ENCODE measurements at places on chromosomes 1 and 21.
A peak's percentile ranks its signal among the peaks of the same experiment; 100 is the strongest.

- DNase-seq, result no peak
These were observed 36.8 kb downstream of the AHDC1 start for GRCh38 chr1:27567146-27567526.

DNA sequence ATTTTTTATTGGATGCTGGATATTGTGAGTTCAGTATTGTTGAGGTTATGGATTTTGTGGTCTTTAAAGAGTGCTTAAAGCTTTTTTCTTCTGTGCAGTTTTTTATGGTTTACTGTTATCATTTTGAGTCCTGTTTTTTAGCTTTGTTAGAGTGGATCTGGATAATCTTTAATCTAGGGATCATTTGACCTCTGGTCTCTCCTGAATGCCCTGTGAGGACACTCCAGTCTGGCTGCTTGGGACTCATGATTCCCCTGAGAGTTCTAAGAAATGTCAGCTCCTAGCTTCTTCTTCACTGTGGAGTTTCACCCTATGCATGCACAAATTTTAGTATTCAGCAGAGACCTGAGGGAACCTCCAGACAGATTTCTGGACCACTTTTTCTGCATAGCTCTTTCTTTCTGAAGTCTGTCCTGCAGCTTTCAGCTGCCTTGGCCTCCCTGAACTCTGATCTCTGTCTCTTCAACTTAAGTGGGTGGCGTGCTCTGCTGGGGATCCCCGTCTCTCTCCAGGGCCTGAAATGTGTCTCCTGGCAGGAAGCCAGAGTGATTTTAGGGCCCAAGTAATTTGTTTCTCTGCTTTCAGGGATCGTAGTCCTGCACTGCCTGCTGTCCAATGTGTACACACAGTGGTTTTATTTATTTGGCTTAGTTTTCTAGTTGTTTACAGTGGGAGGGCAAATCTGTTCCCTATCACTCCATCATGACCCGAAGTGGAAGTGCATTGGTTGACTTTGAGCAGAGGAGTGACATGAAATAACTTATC, 14.7 kb downstream of the PEX14 start:
- DNase-seq, result no peak

- DNase-seq, result no peak
These were observed 32.2 kb downstream of the PSEN2 start for GRCh38 chr1:226902601-226903000.

- no peak for DNase-seq
These were observed 119.0 kb downstream of the PDE4B start for GRCh38 chr1:65911679-65912078.

DNA sequence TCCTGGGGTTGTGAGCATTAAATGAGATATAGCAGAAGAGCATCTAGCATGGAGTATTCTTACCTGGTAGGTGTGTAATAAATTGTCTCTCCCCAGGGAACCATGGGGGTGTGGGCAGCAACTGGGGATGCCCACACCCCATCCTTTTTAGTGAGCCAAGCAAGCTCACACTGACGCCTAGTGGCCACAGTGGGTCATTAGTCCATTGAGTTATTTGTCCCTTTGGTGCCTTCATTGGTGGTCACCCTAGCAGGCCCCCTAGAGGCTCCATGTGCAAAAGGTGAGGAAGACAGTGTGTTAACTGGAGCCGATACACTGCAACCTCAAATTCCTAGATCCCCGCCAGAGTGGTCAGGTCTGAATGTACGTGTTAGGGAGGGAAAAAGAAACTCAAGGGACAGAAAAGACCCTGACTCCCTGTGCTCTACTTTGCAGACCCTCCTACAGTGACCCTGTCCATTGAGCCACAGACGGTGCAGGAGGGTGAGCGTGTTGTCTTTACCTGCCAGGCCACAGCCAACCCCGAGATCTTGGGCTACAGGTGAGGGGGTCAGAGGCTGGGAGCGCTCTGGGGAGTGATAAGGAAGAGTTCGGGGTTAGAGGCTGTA, 93.3 kb upstream of the CD1D start:
- peak; percentile 43 for DNase-seq

GRCh38 chr1:17066361-17067068, 12.7 kb upstream of the SDHB start:
- no peak for DNase-seq

- DNase-seq, result no peak
These were observed 379.4 kb upstream of the RUNX1 start for GRCh38 chr21:35428489-35428888.

- no peak for DNase-seq
These were observed 66.1 kb downstream of the UCK2 start for GRCh38 chr1:165893507-165893906.

DNA sequence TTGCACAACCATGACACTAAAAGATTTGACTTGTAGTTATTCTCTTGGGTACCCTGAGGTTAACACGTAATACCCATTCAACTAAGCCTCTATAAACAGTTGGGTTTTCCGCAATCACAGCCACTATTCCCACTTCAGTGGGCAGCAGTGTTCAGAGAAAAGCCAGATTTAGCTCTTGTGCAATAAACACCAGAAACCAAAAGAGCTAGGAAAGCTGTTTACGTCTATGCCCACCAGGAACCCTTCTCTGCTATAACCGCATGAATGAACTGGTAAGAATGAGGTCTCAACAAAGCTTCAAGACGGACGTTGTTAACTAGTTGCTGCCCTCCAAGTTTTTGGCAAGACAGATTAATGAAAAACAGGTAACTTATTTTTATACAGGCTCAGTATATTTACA, 101.3 kb downstream of the SLC45A1 start:
- no peak for DNase-seq

GRCh38 chr1:94543001-94543400, 1.4 kb upstream of the F3 start:
- no peak for DNase-seq

DNA sequence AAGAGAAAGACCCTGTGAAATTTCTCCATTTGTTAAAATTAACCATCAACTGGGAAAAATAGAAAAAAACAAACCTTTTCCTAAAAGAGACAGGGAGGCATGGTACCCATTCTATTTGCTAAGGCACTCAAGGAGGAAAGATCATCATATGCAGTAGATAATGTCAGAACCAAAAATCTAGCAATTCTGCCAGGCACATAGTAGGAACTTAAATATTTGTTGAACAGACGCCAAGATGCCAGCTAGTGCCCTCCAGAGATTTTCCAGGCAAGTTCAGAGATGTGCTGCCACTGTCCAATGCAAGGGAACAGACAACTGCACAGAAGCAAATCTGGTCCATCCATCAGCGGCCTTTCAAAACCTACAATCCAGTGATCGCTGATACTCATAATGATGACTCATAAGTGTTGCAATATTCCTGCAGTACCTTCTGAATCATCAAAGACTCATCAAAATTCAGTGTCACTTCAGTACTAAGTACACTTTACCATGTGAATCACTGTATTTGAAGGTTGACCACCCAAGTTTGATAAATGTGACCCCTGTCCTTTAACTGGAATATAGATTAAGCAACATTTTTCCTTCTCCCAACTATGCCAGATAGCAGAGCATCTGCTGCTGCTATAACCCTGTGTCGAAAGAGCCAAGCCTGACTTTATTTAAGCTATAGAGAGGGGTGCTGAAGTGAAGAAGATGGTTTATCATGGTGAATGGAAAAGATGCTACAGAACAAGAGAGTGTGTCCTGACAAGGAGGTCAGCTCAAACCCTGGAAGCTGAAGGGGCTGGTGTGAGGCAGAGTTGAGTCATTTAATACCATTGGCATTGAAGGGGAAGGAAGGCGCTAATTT, 99.1 kb downstream of the MT1HL1 start:
- no peak for DNase-seq

- no peak for DNase-seq
These were observed 4.3 kb downstream of the LHX9 start for GRCh38 chr1:197921235-197922069.

GRCh38 chr21:31218830-31219608, 125.0 kb downstream of the TIAM1 start:
- no peak for DNase-seq

GRCh38 chr1:196344453-196344852, 263.8 kb downstream of the KCNT2 start:
- DNase-seq, result no peak

GRCh38 chr1:234149217-234149616, 224.0 kb upstream of the COA6 start:
- no peak for DNase-seq

GRCh38 chr1:27855085-27855484, 17.3 kb upstream of the THEMIS2 start:
- no peak for DNase-seq

DNA sequence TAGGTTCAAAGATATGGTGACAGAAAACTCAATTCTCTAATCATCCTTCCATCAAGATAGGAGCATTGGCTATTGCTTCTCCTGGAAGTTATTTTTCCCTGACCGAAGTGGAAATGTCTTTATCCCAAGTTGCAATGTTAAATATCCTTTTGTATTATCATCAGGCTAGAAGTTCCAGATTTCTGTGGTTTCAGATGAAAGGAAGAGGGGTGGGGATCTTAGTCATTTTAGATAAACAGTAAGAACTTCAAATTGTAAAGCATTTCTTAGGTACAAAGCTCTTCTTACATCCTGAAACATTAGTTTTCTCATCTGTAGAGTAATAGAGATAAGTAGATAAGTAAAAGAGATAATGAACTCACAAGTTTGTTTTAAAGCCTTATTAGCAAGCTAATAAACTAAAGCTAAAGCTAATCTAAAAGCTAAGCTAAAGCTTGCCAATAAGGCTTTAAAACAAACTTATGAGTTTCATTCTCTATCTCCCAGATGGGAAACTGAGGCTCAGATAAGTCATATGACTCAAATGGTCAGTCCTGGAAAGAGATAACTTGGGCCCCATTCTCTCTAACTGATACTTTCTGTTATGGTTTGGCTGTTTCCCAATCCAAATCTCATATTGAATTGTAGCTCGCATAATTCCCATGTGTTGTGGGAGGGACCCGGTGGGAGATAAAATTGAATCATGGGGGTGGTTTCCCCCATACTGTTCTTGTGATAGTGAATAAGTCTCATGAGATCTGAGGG, 99.2 kb upstream of the KCNK2 start:
- DNase-seq, result no peak

Measured in GM18507 (cell line).